ENCODE measurements at places on chromosomes 7 and 10. TPM values are rescaled to one million over a fixed set of nuclear protein-coding genes. Genes with fewer than 3 reads are reported as not detected.
A peak's percentile ranks its signal among the peaks of the same experiment; 100 is the strongest.

SEMA3A gene
- total RNA-seq = 13.7 TPM

DNA sequence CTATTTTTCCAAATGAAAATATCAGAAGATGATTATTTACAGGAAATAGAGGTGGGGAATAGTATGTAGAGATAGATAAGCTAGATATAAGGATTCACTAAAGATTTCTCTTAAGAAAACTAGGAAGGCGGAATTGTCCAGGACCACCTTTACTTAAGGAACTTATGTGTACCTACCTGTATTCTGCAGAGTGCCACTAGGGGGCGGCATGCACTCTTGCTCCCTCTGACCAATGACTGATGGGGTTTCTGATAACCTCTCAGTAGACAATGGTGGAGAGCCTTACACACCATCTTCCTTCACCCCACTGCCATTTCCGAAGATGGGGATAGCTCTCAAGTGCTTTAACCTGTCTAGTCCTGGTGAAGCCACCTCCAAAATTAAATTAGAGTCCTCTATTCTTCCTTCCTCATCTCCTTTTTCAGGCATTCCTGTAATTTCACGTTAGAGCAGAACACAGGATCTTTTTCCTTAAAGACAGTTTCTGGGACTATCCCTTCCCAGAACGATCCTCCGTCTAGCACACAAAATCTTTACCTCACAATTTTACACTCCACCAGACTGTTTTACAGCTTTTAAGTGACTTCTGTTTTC lies 453.1 kb downstream of the SORCS1 start:
- no peak for DNase-seq

- no peak for DNase-seq
These were observed 183.2 kb downstream of the ZNF438 start for GRCh38 chr10:30848396-30849032.

DNA sequence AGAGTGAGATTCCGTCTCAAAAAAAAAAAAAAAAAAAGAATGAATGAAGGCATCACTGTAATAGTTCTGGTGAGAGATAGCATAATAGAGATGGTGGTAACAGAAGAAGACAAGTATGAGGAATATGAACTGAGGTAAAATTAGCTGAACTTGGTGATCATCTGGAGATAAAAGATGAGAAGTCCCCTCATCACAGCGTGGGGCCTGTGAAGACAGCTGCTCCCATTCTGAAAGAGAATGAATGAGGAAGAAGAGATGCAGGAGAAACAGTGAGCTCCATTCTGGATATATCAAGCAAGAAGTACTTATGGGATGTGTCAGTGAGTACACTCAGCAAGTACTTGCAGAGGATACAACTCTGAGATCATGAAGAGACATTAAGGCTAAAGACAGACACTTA lies 28.7 kb downstream of the ARMH3 start:
- DNase-seq = no peak

DNA sequence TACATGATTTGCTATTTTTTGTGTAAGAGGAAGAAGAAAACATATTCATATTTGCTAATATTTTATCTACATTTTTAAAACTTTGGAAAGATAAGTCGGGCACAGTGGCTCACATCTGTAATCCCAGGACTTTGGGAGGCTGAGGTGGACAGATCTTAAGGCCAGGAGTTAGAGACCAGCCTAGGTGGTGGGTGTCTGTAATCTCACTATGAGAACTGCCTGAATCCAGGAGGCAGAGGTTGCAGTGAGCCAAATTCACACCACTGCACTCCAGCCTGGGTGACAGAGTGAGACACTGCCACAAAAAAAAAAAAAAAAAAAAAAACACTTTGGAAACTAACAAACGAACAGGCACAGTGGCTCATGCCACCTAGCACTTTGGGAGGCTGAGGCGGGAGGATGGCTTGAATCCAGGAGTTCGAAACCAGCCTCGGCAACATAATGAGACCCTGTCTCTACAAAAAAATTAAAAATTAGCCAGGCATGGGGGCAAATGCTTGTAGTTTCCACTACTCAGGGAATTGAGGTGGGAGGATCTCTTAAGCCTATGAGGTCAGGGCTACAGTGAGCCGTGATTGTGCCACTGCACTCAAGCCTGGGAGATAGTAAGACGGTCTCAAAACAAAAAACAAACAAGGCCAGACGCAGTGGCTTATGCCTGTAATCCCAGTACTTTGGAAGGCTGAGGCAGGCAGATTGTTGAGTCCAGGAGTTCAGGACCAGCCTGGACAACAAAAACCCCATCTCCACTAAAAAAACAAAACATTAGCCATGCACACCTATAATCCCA lies 25.6 kb downstream of the HERC4 start:
- DNase-seq = no peak

GRCh38 chr10:98028168-98028770 lies 2.2 kb downstream of the CRTAC1 start:
- peak; percentile 2 for DNase-seq

GRCh38 chr7:152868122-152869040 lies 108.8 kb downstream of the ACTR3B start:
- DNase-seq = no peak

DNA sequence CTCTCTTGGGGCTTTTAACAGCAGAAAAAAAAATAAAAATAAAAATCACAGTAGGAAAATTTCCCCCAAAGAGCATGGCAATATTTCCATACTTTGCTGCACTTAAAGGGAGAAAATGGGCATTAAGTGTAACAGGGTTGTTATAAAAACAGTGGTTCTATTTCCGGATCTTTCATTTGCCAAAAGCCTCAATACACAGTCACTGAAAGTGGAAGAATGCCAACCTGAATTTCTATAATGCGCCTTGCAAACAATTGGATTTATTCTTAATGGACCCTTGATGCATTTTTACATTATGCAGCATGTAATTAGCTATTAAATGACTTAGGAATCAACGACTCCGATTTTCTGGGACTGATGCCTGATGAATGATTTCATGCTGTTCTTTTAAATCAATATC lies 127.6 kb upstream of the NANOS1 start:
- DNase-seq = no peak

All from epithelial cell of proximal tubule (primary cell).